Midbrain (tissue), 1 donor: ENCODE measurements at places on chromosomes 5 and 9.

GRCh38 chr9:94971378-94972131 lies 245.1 kb downstream of the AOPEP start:
- DNase-seq: no peak

GRCh38 chr5:145938776-145939539 lies 2.6 kb downstream of the SH3RF2 start:
- DNase-seq: no peak

DNA sequence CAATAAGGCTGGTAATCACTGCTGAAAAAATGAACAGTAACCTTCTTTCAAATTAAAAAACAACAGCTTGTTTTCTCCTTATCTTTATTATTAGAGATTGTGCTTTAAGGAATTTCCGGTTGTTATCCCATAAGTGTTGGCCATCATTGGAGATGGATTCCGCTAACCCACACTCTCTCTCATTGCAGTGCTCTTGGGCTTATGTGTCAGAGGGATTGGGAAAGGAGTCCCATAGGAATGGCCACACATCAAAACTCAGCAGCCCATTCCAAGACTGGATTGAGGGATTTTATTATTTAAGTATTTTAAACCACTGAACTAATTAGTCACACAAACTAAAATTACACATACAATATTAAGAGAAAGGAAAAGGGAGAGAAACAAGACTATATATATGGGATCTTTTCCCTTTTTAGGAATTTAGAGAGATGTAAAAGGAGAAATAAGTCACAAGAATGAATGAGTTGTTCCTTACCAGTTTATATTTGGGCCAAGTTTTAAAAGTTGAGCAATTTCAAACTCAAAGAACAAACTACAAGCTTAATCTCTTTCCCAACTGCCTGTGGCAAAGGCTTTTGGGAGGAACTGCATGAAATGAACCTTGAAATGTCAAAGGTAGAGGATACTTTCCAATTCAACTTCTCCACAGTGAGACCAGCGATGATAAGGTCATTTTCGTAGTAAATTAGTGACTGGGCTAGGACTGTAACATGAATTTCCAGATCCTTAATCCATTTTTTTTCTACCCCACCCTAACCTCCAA lies 2.4 kb downstream of the SPINK6 start:
- DNase-seq: no peak

DNA sequence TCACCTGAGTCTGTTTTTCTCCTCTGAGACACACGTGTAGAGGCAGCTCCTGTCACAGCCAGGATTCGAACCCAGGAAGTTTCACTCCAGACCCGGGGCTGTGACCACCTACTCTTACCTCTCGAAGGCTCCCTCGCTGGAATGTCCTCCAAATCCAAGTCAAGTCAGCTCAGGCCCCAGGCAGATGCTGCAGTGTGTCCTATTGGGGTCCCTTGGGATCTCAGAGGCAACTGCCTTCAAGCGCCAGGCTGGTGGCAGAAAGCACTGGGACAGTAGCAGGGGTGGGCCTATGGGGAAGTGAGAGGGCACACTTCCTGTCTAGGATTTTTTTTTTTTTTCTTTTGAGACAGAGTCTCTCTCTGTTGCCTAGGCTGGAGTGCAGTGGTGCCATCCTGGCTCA lies 762 bp upstream of the ST6GALNAC4 start:
- no peak for DNase-seq
